ENCODE measurements at places on chromosomes 16 and 17.
A peak's percentile ranks its signal among the peaks of the same experiment; 100 is the strongest.

- no peak for DNase-seq
Observed at GRCh38 chr16:84663433-84664101, 15.3 kb downstream of the KLHL36 start.

GRCh38 chr16:23141959-23142740, 7.1 kb downstream of the USP31 start:
- no peak for DNase-seq

- DNase-seq = peak; percentile 47
Observed at GRCh38 chr16:4529085-4530060, 9.2 kb downstream of the CDIP1 start.

DNA sequence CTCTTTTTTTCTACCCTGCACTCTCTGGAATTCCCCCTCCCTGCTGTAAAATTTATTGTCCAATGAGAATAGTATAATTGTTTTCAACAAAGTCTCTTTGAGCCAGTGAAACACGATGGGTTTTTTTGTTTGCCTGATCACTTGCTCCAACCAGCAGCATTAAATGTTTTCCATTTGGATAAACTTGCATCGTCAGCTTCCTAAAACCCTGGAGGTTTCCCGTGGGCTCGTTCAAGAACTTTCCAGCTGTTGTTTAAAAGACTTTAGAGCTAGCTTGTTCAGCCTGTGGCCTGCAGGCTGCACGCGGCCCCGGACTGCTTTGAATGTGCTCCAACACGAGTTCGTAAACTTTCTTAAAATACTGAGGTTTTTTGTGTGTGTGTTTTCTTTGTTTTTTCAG, 14.9 kb downstream of the NAGPA start:
- DNase-seq = no peak

GRCh38 chr17:79977161-79977631, 58.5 kb downstream of the TBC1D16 start:
- no peak for DNase-seq

- no peak for DNase-seq
Observed at GRCh38 chr17:82729479-82730260, 5.7 kb upstream of the FN3K start.

GRCh38 chr17:79954281-79955166, 81.1 kb downstream of the TBC1D16 start:
- no peak for DNase-seq

DNA sequence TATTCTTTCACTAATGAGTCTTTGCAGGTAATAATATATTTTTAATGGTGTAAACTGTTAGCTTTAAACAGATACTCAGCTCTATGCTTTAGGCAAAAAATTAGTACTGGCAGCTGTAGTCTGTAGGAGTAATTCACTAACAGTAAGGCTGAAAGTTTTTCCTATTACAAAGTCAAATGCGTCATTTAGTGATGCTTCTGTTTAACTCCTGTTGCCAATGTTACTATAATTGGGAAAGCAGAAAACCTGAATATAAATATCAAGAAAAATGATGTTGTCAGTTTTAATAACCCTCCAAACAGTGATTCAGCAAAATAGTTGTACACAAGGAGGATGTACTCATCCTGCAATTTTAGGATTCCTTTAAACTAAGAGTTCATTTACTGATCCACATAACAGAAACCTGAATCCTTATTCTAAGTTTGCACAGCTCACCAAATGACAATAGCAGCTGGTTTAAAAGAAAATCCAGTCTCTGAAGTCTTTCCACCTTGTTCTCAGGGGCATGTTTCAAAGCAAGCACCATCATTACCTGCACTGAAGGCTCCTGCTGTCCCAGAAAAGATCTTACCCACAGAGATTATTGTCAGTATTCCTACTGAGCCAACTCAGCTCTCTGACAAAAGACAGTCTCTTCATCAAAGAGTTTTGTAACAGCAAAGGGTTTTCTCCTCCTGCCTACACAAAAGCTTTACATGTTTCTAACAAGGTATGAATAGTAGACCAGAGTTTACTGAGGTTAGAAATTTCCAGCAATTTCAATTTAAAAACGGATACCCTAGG, 4.2 kb downstream of the CDR2 start:
- DNase-seq = no peak

- DNase-seq = no peak
Observed at GRCh38 chr17:7707858-7708750, 3.1 kb downstream of the EFNB3 start.

DNA sequence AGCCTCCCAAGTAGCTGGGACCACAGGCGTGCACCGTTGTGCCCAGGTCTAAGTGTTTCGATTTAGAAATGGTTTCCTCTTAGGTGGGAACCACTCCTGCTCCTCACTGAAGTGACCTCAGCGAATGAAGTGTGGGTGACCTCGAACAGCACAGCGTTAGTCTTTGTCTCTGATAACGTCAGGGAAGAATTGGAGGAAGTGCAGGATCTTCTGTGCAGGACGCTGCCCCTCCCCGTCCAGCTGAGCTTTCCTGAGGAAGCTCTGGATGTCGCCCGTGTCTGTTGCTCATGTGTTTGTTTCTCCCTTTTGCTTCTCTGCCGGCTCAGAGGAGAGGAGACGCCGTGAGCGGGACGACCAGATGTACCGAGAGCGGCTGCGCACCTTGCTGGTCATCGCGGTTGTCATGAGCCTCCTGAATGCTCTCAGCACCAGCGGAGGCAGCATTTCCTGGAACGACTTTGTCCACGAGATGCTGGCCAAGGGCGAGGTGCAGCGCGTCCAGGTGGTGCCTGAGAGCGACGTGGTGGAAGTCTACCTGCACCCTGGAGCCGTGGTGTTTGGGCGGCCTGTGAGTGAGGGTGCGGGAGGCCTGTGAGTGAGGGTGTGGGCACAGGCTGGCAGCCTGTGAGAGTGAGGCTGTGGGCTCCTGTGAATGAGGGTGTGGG, 15.6 kb downstream of the SPG7 start:
- no peak for DNase-seq

DNA sequence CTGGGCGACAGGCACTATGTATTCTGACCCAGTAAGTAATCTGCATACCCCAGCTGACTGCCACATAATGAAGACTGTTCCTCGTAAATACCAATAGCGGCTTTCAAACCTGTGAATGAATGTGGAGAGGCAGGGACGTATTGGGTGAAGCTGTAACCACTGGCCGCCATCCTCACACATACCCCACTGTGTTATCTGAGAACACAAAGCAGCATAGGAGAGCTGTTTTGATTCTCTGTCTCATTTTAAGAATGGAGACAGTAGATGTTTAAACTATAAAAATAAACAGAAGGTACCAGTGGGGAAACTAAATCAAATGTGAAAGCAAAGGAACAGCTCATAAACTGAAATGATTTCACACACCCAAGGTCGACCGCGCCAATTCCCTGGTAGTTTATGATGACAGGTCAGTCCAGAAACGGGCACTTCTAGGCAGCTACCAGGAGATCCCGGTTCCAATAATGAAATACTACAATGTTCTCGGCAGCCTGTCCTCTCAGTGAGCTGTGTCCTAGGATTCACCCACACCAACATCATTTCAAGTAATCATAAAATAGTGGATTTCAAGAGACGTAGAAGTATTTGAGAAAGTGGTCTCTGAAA, 109.7 kb downstream of the ADCY9 start:
- no peak for DNase-seq

- DNase-seq = no peak
Observed at GRCh38 chr16:50395763-50396710, 27.2 kb upstream of the BRD7 start.

DNA sequence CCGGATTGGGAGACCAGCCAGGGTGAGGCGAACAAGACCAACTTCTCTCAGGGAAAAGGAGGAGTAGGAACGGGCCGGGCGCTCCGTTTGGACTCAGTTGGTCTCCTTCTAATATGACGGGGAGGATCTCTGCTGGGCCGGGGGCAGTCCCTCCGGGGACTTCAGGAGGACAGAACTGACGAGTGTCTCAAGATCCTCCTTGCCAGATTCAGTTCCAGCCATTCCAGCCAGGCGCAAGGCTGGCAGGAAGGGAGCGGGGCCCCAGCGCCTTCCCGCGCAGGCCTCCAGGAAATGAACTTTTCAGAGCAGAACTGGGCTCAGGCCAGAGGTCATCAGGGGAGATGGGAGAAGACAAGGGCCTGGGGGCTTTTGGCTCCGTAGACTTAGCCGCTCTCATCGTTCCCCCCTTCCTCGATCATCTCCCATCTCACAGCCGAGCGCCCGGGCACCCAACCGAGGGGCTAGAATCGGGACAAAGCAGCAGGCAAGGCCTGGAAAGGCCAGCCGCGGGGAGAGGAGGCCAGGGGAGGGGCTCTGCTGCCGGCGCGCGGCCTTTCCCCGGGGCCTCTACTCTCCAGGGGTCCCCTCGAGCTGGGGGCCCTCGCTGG, 1.6 kb downstream of the ZNF423 start:
- DNase-seq = no peak

GRCh38 chr17:45843722-45844121, 959 bp upstream of the SPPL2C start:
- peak; percentile 6 for DNase-seq

DNA sequence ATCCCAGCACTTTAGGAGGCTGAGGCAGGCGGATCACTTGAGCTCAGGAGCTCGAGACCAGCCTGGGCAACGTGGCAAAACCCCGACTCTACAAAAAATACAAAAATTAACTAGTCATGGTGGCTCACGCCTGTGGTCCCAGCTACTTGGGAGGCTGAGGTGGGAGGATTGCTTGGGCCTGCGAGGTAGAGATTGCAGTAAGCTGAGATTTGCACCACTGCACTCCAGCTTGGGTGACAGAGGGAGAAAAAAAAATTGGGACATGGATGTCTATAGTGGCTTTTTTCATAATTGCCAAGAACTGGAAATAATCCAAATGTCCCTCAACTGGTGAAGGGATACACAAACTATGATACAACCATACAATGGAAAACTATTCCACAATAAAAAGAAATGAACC, 28.6 kb downstream of the OSBPL7 start:
- no peak for DNase-seq

DNA sequence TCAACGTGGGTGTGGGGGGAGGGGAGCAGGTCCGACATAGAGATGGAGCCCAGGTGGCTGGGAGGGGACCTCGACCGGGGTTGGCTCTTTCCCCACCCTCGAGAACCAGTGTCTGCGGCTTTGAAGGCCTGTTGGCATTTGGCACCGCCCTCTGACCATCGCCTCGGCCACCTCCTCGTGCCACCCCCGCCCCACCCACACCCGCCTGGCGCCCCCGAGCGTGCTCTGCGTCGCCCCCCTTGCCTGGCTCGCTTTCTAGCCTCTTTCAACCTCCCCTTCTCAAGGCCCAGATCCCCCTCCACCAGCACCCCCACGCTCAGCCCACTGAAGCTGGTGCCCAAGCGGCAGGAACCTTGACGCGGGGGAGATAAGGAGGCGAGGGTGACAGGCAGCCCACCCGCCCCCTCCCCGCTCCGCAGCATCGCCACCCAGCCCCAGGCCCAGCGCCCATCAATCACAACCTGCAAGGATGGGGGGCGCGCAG, 619 bp downstream of the CACNB1 start:
- peak; percentile 35 for DNase-seq

- no peak for DNase-seq
Observed at GRCh38 chr17:73933871-73934270, 269.6 kb upstream of the RPL38 start.

DNA sequence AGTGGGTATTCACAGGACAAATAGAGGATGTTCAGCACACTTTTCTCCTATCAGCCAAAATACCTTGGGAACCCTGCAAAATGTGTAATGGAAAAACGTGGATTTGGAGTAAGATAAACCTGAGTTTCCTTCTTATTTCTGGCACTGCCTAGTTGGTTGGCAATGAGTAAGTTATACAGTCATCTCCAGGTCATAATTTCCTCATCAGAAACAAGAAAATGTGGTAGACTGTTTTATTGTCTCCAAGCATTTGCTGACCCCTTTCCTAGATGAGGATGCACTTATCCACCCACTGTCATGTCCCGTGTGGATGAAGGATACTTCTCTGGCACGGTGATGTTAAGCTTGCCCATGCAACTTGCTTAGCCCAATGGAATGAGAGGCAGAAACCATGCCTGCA, 458.0 kb downstream of the KIF2B start:
- DNase-seq = no peak

- no peak for DNase-seq
Observed at GRCh38 chr17:42754782-42755181, 6.2 kb upstream of the RAMP2 start.

GRCh38 chr17:66420961-66421371, 118.6 kb downstream of the PRKCA start:
- DNase-seq = no peak

- DNase-seq = no peak
Observed at GRCh38 chr17:80422981-80423380, 8.0 kb downstream of the ENDOV start.

DNA sequence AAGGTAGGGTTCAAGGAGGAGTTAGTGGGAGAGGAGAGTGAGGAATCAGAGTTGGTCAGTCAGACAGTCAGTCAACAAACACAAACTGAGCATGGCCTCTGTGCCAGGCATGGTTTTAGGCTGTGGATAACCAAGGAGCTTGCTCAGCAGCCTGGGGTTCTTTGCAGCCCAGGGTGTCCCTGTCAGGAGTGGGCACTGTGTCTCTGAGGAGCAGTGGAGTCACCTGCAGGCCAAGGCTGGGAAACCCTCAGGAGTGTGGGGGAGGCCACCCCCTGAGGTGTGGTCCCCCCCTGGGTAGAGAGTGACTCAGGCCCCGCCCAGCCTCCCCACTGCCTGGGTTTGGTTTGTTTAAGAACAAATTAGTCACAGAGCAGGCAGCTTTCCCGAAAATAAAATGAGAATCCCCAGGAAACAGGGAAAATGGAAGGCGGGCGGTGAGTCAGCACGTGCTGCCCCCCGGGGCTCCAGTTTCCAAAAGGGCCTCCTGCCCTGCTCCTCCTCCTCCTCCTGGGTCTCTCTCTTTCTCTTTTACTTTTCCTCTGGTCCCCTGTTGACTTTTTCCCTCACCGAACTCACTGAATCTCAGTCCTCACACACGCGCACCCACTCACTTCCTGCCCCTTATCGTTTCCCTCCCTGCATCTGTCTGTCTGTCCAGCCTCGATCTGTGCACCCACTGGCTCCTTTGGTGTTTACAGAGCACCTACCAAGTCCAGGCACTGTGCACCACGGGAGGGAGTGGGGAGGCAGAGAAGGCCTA, 44.3 kb downstream of the SOCS3 start:
- no peak for DNase-seq

- no peak for DNase-seq
Observed at GRCh38 chr17:75695830-75696271, 25.4 kb upstream of the ITGB4 start.

- no peak for DNase-seq
Observed at GRCh38 chr17:66826856-66827255, 8.1 kb upstream of the CACNG5 start.

GRCh38 chr17:55152236-55152635, 112.5 kb upstream of the HLF start:
- DNase-seq = no peak

- DNase-seq = peak; percentile 30
Observed at GRCh38 chr16:49017501-49017900, 264.1 kb downstream of the CBLN1 start.
